GM04503 (cell line): ENCODE measurements at places on chromosomes 4 and X.

GRCh38 chrX:24694825-24695224 is 1.1 kb downstream of the POLA1 start:
- no peak for DNase-seq

DNA sequence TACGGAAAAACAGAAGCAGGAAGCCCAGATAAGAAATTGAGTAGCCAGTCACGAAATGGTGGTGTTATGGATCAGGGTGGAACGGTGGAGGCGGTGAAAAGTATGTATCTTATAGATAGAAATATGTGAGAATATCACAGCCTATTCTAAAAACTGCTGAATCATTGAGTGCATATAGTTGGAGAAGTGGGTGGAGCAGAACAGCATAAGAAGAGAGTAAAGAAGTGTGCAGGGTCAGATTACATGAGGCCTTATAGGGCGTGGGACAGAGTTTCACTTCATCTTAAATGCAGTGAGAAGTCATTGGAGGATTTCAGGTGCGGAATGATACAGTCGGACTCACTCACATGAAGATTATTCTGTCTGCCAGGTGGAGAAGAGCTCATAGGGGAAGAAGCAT is 293.1 kb downstream of the TRIML1 start:
- no peak for DNase-seq

DNA sequence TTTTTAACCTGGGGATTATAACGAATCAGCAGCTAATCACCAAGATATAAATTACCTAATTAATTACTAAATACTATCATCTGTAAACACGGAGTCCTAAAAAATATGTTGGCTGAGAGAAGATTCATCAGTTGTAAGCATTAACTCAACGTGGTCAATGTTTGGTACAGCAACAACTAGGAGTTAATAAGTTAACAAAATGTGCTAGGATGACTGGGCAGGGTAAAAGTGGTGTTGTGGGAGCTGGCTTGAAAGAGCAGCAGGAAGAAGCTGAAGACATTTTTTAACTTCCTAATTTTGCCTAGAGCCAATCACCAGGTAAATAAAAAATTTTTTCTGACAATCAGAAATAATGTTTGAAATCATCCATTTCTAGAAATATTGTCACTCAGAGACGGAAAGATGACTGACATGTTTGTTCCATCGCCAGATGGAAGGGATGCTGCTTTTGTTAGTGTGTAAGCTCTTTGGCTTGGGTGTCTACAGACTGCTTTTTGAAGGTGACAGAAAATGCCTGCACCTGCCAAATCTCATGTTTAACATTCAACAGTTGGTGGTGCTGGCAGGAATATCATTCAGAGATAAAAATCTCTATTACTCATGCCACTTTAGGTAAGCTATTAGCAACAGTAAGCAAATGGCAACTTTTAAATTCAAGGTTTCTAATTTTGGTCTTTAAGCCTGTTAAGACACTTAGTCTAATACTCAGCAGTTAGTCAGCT is 1126.9 kb downstream of the STPG2 start:
- no peak for DNase-seq

DNA sequence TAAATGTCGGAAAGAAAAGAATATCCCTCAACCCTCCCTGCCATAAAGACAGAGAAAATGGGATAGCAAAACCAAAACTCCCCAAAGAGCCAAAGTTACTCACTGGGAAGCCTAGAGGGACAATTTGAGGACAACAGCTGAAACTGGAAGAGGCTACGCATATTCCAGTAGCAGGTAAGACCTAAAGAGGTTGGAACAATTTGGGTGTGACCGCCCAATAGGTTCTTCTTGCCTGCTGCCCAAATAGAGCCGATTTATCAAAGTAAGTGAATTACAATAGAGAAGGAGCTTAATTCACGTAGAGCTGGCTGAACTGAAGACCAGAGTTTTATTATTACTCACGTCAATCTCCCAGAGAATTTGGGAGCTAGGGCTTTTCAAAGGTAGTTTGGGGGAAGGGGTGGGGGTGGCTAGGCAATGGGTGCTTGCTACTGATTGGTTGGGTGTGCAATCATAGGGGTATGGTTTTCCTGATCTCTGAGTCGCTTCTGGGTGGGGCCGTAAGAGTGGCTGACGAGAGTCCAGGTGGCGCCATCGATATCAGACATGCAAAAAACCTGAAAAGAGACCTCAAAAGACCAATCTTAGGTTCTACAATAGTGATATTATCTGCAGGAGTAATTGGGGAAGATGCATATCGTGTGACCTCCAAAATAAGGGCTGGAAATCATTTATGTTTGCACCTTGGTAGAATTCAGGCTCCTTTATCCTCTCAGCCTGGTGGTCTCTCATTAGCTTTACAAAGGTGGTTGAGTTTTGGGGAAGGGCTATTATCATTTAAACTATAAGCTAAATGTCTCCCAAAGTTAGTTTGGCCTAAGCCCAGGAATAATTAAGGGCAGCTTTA is 39.0 kb upstream of the SLC7A3 start:
- DNase-seq, result no peak

DNA sequence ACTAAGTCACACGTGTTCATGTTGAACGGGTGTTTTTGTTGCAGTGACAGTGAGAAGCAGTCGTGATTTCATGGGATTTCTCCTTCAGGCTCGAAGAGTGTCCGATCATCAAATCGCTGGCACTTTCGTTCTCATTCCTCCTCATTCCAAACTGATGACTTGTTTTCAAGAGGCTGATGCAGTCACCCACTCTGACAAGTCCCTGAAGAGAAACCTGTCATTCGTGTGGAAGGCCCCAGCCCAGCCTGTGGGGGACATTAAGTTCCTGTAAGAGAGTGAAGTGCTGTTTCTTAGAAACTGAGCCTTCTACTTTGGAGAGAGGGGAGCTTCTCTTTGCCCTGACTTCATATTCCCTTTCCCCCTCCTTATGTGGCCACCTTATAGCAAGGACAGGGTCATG is 8.0 kb downstream of the REELD1 start:
- DNase-seq, result no peak

DNA sequence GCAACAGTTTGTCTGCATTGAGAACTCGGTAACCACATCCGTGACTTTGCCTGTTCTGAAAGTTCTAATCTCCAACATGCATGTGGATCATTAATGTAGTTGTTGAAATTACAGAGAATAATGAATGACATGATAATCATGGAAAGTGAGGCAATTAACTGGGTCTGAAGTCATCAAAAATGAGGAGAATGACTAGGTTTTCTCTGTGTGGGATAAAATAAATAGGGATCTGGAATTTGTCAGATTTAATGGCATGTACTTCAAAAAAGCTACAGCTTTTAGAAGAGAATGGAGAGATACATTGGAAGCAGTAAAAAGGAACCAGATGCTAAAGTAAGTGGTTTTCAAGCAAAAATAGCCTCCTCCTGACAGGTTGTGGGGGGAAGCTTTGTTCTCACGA is 59.3 kb downstream of the AFM start:
- no peak for DNase-seq
